ENCODE measurements at places on chromosomes 11 and 22.

- DNase-seq = no peak
These were observed 18.1 kb upstream of the GNB1L start for GRCh38 chr22:19872779-19873137.

GRCh38 chr22:30386608-30386959 lies 627 bp downstream of the RNF215 start:
- DNase-seq = no peak

DNA sequence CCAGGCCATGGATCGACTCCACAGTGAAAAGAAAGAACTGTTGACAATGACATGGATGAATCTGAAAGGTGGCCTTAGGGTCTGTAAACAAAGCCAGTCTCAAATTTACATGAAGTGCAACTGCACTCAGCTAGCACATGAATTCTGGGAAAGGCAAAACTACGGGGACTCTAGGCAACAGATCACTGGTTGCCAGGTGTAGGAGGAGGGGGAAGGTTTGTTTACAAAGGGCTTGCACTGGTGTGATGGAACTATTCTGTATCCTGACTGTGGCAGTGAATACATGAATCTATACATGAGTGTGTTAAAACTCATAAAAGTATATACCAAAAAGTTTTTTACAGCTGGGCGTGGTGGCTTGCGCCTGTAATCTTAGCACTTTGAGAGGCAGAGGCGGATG lies 27.3 kb downstream of the ALX4 start:
- no peak for DNase-seq

- no peak for DNase-seq
These were observed 13.4 kb downstream of the VWCE start for GRCh38 chr11:61281581-61282250.

GRCh38 chr11:120079750-120080610 lies 57.9 kb downstream of the TRIM29 start:
- DNase-seq = no peak

- no peak for DNase-seq
These were observed 12.9 kb upstream of the XKR3 start for GRCh38 chr22:16838073-16838472.

- no peak for DNase-seq
These were observed 16.6 kb upstream of the STK33 start for GRCh38 chr11:8610532-8611116.

- DNase-seq = no peak
These were observed 89.1 kb downstream of the TRIM44 start for GRCh38 chr11:35751664-35752061.

DNA sequence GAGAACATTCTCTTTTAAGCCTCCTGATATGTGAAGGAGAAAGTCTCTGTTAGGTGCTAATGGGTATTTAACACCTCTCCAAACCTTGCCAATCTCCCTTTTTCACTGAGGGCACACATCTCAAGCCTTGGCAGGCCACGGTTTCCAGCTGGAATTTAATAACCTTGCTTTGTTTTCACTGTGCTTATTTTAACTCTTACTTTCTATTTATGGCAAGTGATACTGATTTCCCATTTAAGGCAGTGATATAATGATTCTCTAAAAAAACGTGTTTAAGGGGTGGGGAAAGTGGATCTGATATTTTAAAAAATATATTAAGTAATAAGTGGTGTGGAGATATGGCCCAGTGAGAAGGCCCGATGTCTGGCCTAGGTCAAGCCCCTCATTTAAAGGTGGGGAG lies 1.1 kb upstream of the RASD2 start:
- DNase-seq = no peak

DNA sequence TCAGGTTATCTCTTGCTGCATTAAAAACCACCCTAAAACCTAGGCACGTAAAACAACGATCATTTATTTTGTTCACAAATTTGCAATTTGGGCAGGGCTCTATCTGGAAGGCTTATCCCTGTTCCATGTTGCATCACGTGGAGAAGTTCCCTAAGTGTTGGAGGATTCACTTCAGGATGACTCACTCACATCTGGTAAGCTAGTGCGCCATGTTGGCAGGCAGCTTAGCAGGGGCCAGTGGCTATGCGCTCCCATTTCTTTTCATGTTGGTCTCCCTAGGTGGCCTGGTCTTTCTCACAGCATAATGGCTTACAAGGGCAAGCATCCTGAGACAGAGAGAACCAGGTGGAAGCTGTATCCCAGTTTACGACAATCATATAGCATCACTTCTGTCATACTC lies 226.8 kb downstream of the BLID start:
- no peak for DNase-seq

DNA sequence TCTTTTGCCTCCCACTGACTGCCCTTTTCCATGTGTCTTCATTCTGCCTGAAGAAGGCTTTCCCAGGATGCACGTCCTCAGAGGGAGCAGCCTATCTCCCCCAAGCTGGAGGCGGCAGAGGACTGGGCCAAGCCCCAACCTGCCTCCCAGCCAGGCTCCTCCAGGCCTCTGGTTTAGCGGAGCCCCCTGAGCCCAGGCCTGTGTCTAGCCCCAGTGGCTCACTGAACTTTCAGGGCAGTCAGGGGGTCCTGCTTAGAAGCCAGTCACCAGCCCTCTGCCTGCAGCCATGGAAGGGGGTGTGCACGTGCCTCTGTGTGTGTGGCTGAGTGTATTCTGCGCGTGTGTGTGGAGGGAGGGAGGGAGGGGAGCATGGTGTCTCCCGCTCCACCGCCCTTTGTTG lies 10.4 kb upstream of the GRK2 start:
- DNase-seq = no peak

GRCh38 chr11:123235117-123235655 lies 40.1 kb upstream of the CLMP start:
- DNase-seq = no peak
